Suprapubic skin (tissue), 4 donors: ENCODE measurements at places on chromosomes 6 and 20.

DNA sequence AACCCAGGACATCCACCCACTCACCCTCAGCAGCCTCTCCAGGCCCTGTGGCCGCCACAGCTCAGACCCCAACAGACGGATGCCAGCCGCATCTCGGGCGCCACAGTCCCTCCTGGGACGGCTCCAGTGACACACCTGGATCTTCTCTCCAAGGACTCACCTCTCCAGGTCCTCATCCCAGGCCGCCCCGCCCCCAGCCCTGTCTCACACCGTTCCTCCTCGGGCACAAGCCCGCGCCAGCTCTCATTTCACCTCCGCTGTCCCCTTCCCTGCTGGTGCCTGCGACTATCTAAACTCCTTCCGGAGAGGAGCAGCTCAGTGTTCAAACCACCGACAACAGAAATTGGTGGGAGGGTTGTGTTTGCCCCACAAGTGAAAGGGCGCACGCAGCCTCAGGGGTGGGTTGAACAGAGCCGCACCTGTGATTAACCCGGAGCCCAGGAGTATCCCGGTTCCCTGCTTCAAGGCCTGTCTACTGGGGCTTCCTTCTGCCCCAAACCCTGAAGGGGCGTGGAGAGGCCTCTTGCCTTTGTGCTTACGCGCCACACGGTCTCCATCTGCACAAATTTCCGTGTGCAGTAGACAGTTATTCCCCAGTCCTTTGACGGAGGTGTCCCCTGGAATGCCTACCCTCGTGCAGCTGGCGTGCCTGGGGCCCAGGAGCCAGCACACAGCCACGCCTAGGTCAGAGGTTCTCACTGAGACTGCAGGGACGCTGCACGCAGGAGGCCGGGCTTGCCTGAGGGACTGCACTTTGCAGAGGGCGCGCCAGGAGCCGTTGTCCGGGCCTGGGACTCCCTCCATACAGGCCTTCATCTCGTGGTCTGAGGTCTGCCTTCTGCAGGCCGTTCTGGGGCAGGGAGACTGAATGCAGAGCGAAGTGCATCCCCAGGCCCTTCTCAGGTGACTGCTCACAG is 232.7 kb downstream of the DLL1 start:
- peak; percentile 59 for DNase-seq

DNA sequence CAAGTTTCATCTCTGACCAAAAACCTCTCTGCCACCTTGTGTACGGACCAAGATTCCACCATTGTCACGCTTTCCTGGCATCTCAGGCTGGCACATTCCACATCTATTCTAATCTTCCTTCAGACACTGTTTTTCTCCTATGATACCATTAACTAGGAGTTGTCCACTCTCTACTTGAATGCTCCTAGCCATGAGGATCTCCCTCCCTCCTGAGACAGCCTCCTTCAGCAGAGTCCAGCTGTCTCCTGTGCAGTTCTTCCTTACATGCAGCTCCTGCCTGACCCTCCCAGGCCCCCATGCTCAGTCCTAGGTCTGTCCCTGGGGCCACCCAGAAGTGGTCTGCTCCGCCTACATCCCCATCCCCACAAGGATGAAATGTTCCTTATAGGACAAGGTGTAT is 90.9 kb downstream of the CHMP4B start:
- no peak for DNase-seq

DNA sequence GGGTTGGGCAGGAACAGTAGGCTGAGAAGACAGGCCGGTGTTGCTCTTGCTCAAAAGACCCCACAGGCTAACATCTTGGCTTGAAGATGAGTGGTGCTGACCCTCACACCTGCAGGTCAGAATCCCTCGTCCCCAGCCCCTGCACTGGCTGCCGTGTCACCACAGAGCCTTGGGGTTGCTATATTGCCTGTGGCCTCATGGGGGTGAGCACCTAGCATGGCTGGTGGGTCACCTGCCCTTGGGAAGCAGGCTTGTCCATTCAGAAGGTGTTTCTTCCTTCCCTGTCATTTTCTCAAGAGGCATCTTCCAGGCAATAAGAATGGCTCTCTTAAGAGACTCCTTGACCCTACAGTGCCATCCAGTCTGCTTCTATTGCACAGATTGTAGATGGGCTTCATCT is 7.7 kb downstream of the SLC22A16 start:
- no peak for DNase-seq

DNA sequence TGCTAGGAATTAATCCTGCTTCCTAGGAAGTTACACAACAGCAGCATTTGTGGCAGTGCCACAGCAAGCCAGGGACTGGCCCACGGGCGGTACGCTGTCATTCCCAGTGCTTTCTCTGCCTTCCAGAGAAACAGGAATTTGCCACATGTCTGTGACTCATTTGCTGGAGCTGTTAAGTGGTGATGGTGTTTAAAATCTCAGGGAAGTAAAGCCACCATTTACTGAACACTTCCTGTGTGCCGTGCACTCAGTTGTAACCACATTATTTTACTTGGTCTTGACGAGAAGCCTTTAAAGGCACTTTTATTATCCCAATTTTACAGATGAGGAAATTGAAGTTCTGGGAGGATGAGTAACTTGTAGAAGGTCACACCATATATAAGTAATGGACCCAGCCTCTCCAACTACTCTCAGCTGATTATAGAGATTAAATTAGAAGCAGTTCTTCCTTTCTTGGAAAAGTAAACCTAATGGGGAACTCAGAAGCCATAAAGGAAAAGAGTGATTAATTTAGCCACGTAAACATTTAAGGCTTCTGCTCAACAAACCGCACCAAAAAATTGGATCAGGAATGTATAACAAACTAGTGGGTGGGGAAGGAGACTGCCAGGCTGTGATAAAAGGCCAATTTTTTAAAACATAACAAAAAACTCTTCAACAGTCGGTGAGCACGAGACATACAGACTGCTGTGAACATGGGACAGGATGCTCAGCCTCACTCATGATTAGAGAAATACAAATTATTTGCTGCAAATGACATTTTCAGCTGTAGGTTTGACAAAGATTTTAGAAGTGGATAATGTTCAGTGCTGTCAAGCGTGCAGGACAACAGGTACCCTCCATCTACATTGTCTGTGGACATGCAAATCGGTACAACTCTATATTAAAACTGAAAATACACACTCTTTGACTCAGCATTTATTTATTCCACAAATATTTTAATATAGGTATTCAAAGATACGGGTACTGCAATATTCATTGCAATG is 311.2 kb downstream of the NRN1 start:
- no peak for DNase-seq
